Stimulated activated CD8-positive, alpha-beta memory T cell treated with anti-CD3 and anti-CD28 coated beads, Interleukin-15, amount 100 ng/mL, for 4 hours (primary cell): ENCODE measurements at places on chromosomes 4 and X.

DNA sequence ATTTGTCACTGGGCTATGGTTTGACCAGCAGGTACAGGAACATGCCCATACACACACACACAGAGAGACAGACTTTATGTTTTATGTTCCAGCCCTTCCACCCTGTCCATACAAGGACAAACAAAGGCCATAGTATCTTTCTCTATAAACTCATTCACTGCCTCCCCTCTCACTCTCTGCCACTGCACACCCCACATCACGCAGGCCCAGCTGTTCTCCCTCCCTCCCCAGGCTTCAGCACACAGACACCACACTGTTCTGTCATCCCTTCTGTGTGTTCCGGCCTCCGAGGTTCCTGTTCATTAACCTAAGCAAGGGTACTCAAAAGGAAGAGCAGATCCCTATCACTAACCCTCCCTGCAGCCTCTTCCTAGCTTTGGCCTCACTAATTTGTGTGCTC is 17.8 kb downstream of the LAS1L start:
- DNase-seq: no peak

DNA sequence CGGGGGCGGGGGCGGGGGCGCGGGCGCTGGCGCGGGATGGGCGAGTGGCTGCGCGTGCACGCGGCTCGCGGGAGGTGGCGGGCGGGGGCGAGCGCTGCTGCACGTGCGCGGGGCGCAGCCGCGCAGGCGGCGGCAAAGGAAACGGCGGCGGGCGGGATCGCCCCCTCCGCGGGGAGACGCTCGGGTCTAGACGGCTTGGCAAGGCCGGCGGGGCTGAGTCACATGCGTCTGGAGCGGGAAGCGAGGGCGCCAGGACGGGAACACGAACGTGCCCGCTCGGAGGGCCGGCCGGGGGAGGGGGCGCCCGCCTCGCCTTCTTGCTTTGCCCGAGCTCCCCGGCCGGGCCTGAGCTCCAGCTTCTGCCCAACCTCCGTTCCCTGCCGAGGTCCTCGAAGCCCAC is 4.3 kb upstream of the HAUS7 start:
- DNase-seq: peak; percentile 23

- no peak for DNase-seq
These were observed 33.7 kb downstream of the STK32B start for GRCh38 chr4:5084911-5085475.

DNA sequence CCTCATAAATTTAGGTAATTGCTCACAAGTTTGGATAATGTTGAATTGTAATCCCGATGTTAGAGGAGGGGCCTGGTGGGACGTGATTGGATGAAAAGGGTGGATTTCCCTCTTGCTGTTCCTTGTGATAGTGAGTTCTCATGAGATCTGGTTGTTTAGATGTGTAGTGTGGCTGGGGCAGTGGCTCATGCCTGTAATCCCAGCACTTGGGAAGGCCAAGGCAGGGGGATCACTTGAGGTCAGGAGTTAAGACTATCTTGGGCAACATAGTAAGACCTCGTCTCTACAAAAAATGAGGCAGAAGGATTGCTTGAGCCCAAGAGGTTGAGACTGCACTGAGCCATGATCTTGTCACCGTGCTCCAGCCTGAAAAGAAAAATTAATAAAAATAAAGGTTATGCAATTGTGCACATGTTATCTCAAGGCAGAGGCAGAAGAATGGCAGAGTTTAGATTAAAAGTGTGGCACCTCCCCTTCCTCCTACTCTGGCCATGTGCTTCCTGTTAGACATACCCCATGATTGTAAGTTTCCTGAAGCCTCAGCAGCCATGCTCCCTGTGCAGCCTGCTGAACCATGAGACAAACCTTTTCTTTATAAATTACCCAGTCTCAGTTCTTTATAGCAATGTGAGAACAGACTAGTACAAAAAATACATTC is 36.5 kb downstream of the ERVMER34-1 start:
- no peak for DNase-seq

DNA sequence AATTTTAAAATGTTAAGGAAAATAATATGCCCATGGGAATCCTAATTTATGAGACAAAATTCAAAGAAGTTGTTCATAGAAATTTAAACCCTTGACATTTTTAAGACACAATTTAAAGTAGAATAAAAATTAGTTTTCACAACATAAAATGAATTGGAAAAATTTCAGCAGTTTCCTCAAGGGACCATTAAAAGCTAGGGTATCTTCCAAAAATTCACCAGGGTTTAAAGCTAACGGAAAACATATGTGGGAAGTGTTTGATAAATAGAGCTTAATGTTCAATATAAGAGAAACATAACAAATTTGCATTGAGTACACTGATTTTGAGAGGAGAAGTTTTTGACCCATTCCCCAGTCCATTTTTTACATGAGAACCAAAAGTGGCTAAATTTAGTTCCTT is 228.9 kb upstream of the TTC29 start:
- DNase-seq: no peak

- no peak for DNase-seq
These were observed 169.8 kb upstream of the GALNT7 start for GRCh38 chr4:172998527-172999469.

- no peak for DNase-seq
These were observed at the start of gene RBM47 for GRCh38 chr4:40629401-40630334. Gene RBM47, minus strand, starts transcription at chr4:40629864. Its CDS starts 190,971 bp downstream, at chr4:40438893.

DNA sequence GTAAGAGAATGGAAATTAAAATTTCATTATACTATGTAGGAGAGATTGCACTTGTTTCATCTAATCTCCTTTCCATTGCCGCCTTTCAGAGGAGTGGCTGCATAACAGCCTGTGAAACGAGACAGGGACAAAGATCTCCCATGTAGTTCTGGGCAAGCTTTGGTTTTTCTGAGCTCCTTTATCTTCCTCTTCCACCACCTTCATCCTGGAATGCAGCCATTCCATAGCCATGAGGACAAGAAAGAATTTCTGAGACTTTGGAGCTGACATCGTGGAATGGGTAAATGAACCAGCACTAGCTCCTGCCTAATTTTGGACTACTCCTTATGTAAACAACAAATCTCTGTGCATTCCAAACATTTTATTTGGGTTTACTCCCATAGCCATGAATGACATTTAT is 1587.3 kb upstream of the TENM3 start:
- no peak for DNase-seq

DNA sequence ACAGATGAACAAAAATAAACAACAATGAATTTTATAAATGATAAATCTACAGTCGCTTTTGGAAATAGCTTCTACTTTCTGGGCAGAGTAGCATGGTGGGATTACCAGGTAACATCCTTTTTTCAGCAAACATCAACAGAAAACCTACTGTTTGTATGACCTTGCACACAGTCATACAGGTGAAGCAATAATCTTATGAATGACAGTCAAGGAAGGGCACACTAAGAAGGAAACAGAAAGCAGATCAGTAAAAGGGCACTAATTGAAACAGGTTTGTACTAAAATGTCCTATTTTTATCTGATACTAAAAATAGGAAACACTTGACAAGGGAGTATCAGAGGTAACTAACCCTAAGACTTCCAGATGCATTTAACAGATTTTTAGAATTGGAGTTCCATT is 108.9 kb downstream of the DLG3 start:
- DNase-seq: no peak

DNA sequence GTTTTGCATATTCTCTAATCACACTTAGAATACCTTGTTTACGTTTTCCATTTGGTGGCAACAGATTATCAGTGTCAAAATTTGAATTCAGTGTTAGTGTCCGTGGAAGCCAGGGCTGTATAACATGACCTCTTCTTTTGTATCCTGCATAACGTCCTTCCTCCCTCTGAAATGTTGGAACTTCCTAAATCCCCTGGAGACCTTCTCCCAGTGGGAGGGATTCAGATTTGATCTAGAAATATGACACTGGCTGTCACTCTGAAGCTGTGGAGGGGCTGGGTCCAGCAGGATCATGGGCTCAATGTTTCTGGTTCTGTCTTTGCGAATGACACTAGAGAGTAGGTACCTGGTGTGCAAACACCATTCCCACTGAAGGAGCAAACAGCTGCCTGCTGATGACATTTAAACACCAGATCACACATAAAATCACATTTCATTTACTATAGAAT is 850 bp upstream of the CXCL3 start:
- DNase-seq: no peak

DNA sequence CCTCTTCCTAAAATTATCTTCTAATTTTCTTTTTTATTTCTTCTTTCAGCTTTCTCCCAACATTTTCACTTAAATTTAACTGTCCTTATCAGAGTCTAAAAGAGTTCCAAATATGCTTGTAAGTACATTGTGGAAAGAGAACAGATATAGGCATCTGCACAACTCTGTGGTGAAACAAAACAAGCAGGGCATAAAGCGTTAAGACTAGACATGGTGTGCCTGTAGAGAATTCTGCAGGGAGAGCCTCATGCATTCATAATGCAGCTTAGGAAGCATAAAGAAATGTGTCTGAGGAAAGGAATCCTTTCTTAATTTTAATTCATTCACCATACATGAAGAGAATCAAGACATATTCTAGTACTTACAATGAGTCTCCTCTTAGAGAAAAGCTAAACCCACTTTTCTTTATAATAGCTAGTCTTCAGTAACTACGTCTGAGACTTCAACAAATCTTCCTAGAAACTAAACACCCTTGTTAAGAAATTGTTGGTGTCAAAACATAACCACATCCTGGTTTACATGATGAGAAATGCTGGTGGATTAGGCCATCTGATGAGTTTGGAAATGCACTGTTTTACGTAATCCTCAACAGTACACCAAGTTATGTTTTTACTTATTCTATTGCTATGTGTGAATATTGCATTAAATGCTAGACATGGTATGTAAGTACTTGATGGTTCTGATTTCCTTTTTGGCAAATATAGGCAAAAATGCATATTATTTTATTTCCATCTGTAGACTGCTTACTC is 307.8 kb upstream of the GIMD1 start:
- no peak for DNase-seq

DNA sequence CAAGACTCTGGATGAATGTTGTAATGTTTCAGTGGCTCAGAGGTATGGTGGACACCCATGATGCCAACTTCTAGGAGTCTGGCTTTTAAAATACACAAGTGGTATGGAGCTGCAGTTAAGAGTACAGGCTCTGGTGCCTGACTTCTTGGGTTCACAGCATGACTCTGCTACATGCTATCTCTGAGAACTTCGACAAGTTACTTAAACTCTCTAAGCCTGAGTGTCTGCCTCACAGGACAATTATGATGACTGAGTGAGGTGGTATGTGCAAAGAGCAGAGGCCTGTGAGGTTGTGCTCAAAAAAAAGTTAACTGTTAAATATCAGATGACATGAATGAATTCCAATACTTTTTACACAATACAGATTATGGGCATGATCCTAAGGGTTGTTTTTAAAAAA is 90.9 kb upstream of the SRD5A3 start:
- no peak for DNase-seq

- no peak for DNase-seq
These were observed 98.5 kb upstream of the MAGEB16 start for GRCh38 chrX:35699642-35700041.

DNA sequence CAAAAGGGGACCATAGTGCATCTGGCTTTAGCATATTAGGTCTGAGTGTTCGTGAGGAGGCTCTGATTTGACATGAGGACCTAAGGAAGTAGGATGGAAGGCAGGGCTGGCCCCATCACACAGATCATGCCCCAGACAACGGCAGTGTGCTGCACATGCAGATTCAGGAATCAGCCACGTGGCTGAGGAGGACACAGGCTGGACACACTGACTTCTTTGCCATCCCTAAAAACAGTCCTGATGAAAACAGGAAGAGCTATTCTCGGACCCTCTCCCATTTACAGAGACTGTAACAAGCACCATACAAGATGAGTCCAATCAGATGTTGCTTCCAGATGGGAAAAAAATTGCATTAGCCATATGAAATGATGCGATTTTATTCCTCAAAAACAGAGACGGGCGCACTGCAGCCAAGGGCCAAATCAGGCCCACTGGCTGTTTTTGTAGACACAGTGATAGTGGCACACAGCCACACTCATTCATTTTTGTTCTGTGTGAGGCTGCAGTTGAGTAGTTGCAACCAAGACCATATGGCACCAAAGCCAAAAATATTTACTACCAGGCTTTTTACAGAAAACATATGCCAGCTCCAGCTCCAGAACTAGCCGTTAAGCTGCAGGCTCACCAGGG is 41.0 kb downstream of the ACSL1 start:
- DNase-seq: no peak

GRCh38 chr4:148716431-148717052 is 274.3 kb upstream of the NR3C2 start:
- no peak for DNase-seq

GRCh38 chr4:19324184-19324583 is 927.5 kb upstream of the SLIT2 start:
- no peak for DNase-seq

- DNase-seq: no peak
These were observed 5.2 kb upstream of the CBR4 start for GRCh38 chr4:169015186-169015623.

- no peak for DNase-seq
These were observed 201.6 kb downstream of the CPE start for GRCh38 chr4:165580351-165580905.

GRCh38 chrX:118623062-118623461 is 104.3 kb upstream of the IL13RA1 start:
- no peak for DNase-seq

DNA sequence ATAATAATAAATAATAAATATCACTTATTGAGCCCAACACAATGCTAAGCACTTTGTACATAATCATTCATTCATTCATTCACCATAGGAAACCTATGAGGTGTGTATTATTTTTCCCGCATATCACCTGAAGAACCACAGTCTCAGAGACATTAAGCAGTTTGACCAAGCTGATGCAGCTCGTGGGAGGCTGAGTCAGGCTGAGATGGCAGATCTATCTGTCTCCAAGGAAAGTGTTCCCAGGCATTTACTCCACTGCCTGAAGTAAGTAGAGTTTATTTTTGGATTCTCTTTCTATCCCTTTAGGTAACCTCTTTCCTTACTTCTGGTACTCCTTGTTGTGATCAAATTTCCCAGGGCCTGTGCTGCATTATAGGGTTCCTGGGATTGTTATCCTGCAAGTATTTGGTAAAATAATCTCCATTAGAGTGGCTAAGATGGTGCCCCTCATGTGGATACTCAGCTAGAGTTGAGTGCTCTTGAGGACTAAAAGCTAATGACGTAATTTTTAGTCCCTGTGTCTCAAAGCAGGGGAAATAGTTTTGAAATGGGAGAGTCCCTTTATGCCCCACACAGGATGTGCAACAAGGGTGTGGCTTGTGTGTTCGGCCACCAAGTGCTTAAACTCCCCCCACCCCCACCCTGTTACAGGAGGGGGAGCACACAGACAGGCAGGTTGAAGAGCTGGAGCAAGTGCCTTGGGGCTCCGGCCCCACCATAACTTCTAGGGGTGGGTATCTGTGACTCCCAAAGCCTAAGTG is 467.0 kb downstream of the STIM2 start:
- DNase-seq: no peak

DNA sequence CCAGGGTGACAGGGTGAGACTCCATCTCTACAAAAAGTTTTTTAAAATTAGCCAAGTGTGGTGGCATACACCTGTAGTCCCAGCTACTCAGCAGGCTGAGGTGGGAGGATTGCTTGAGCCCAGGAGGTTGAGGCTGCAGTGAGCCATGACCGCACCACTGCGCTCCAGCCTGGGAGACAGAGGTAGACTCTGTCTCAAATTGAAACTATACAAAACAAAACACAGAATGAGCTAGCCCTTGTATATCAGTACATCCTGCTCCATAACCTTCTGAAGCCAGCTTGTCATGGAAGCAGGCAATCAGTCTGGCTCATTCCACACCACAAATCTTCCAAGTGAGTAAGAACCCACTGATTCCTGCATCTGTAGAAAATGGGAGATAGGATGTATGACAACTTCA is 49.0 kb downstream of the CD99L2 start:
- DNase-seq: no peak
